ENCODE measurements at places on chromosomes 11 and 22. TPM values are rescaled to one million over a fixed set of nuclear protein-coding genes. Genes with fewer than 3 reads are reported as not detected.

TEX54 gene
- 1.5 TPM for total RNA-seq

RAPSN gene
- 1.3 TPM for total RNA-seq

F2 gene
- total RNA-seq, result not detected

SLC25A1 gene
- 34.3 TPM for total RNA-seq

SPI1 gene
- total RNA-seq, result 0.55 TPM

DNAJB7 gene
- not detected for total RNA-seq
